ENCODE measurements at places on chromosomes 7 and 10.

- DNase-seq, result peak; percentile 32
Observed at GRCh38 chr7:129778770-129779601, 167.5 kb downstream of the NRF1 start.

DNA sequence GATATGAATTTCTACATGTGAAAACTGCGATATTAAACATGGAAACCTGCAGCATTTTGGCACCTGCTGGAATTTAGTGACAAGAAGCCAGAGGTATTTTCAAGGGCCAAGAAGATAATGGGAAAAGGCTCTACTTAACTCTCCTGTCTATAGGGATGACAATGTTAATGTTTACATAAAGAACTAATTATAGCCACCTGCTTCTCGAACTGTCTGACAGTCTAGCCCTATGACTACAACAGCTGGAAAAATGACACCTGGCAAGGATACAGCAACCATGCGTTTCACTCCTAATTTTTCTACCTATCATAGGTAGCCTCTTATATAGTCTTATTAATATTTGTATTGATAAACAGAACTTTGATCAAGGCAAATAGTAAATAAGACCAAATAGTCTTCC, 49.6 kb downstream of the MAGI2 start:
- DNase-seq, result no peak

DNA sequence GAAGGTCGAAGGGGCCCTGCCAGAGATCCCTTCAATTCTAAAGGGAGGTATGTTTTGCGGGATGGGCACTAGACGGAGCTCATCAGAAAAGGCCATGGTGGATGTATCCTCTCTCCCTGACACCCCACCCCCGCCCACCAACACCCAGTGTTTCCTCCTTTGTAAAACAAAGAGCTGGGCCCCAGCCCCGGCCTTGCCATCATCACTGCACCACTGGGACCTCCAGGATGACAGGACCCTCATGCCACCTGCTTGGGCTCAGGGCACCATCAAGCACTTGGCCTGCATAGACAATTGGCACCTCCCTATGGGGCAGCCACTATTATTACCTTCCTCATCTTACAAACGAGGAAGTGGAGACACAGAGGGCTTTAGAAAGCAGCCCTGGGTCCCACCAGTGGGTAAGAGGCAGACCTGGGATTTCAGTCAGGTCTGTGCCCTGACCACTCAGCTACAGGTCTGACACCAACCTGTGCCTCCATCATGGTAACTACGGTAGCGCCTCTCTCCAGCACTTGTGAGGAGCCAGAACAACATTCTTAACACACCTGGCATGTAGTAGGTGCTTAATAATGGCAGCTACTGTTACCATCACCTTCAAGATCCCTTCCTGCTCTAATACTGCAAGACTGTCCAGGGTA, 2.0 kb downstream of the CALML3 start:
- DNase-seq, result no peak

DNA sequence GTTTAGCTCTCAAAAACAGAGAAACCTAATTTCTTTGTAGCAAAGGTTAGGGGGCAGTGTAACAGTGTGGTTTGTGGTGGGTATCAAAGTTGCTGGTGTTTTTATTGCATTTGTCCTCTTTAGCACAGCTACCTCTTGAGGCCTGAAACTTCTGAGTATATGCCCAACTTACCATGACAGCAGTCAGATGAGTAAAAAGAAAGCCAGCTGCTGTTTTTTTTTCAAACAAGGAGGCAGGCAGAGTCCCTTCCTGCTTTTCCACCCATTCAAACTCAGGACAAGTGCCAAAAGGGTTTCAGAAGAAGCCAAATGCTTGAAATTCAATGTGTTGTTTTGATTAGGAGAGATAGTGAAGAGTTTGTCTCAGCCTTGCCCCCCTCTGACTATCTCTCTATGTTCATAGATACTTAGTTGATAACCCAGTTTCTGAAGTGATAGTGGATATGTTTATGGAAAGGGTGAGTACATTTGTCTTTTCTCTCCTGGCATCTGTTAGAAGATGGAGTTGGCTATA, 23.1 kb downstream of the GBF1 start:
- DNase-seq, result no peak

DNA sequence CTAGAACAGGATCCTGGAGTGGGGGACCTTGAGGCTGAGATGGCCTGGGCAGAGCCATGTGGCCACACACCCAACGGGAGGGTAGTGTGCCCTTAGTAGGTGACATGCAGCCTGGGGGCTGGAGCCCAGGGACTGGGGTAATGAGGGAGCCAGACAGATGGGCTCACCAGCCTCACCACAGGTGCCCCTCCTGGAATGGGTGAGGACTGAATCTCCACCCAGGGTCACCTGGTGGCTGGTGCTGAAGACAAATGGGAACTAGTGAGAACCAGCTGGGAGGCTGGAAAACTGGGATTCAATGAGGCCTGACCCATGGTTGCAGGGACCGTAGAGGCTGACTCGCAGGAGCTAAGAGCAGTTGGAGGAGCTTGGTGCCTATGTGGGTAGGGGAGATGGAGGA, 6.1 kb downstream of the ZP3 start:
- DNase-seq, result no peak

- no peak for DNase-seq
Observed at GRCh38 chr7:137574812-137575211, 231.3 kb upstream of the PTN start.

DNA sequence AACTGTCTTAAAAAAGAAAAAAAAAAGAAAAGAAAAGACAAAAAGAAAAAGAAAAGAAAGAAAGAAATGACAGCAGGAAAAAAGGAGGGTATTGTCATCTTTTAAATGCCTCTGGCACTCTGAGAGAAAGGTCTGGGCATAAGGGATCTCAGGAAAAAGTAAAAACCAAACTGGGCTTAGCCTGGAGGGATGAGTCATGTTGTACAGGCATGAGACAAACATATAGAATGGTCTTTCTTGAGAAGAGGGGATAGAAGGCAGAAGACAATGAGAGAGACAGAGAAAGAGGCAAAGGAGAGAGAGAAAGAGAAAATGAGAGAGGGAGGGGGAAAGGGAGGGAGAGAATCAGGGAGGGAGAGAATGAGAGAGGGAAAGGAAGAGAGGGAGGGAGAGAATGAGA, 32.3 kb upstream of the KCNMA1 start:
- no peak for DNase-seq

DNA sequence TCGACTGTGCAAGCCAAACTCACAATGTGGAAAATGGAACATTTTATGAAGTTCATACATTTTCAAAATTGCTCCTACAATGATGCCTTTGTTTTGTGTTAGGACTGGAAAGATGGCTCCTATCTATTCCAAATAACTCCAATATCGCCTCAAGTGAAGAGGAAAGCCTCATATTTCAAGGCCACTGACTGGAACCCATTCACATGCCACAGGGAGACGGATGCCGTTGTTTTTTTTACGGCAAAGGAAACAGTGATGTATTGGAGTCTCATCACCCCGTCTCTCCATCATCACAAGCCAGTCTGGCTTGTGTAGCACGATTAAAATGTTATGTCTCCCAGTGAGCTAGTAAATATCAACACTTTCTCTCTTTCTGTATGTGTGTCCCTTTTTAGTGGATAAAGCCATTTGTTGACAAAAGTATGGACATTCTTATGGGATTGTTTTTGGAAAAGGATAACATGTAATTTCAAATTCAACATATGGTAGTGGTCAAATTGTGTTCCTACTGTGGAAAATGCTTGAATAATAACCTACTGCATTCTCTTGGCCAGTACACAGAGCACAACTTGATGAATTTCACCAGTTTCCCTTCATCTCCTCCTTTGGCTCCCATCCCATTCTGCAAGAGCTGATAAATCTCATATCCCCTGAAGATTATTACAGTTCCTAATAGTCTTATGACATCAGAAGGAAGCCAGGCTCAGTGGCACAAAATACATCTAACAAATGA, 109.5 kb upstream of the PITRM1 start:
- no peak for DNase-seq

DNA sequence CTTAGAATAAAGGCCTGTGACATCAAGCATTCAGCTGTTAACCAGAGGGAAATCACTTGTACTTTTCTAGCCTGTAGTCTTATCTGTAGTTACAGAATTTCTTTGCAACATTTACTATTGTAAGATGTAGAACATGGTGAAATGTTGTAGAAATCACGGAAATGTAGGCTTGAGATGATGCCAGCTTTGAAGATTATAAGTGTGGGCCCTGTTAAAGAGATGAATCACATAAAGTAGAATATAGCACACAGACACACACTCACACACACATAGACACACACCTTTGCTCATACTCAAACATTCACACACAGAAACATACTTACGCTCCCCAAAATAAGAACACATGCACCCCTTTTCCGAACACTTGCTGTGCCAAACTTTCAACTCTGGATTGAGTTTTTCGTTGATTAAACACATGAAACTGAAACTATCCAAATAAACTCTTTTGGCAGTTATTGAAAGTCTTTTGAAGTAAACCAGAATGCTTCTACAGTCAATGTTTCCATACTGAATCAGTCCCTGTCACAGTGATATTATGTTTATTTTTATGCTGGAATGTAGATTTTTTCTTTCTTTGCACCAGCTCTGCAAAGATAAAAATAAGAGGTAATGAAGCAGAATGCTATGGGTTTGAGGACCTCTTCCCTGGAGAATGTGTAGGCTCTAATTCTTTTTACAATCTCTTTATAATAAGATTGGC, 230.3 kb upstream of the MEOX2 start:
- no peak for DNase-seq

DNA sequence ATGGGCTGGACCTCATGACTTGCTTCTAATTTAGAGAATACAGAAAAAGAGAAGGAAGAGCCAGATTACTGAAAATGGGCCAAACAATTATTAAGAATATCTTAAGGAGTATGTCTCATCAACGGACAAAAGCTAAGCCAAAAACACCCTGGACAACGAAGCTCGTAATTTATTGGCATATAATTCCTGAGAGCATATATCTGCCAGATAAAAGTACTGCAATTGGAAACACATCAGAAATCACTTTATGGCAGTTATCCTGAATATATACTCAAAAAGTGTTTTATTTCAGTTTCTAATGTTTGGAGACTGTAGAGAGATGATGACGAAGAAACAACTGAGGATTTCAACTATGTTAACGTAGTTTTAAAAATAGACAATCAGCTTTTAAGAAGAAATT, 211.8 kb downstream of the CSTF2T start:
- no peak for DNase-seq

DNA sequence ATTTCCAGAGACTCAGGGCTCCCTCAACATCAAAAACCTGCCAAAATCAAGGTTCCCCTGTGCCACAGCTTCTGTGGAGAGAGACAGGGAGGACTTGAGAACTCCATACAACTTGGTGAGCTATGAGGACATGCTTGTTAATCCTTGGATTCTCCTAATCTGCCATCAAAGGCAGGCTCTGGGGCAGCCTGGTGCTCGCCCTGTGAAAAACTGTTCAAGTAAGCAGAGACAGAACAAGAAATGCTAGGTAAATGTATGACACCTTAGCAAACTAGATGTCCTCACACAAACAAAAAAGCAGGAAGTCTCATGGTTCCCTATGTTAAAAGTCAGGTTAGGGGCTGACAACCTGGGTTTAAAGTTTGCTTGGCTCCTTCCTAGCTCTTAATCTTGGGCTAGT, 73.6 kb downstream of the ANK3 start:
- no peak for DNase-seq

- DNase-seq, result no peak
Observed at GRCh38 chr7:47943676-47944474, 4.4 kb downstream of the PKD1L1 start.

DNA sequence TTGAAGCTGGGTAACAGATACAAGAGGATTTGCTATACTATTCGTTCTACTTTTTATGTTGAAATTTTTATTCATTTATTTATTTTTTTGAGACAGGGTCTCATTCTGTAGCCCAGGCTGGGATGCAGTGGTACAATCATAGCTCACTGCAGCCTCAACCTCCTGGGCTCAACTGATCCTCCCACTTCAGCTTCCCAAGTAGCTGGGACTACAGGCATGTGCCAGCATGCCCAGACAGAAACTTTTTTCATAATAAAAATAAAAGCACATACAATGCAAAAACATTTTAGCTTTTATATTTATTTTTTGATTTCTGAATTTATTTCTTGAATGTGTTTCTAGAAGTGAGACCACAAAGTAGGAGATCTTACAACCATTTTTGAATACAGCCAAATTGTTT, 71.2 kb downstream of the FANK1 start:
- no peak for DNase-seq

DNA sequence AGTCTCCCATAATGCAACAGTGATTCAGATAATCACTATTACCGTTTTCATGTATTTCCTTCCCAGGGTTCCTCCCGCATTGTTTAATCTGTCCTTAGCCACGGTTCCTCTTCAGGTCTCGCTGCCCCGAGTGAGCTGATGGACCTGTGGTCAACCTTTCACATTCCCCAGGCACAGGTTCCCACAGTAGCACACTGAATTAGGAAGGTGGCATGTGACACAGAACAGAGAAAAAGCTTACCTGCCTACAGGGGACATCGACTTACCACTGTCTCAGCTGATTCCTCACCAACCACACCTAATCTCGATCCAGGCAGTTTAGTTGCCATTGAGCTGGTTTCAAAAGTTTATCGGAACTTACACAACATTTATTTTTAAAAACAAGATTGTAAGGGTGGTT, 72.2 kb downstream of the MTURN start:
- DNase-seq, result no peak

GRCh38 chr7:907158-907980, 31.0 kb downstream of the GET4 start:
- no peak for DNase-seq

DNA sequence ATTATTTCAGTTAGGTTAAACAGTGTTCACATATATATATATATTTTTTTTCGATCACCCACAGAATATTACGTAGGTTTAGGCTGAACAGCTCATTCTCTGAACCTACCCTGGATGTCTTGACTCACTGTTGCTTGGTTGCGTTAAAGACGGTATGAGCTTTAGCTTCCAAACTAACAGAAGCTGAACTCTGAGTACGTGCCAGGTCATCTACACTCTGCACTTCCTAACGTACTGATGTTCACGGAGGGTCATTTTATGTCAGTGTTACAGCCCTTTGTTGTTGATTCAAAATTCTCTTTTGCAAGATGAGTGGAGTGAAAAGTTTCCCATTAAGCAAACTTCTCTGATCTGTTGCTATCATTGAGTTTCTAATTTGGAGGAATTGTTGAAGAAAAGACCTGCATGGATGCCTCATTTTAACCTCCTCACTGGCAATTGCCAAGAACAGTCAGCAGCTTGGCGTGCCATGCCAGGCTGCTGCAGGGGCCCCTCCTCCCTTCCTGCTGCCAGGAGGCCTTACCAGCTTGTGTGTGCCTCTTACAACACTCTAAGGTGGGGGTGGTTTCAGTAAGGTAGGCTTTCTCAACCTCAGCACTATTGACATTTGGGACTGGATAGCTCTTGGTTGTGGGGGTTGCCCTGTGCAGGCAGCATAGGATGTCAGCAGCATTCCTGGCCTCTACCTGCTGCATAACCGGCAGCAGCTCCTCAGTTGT, 44.3 kb downstream of the INSYN2A start:
- DNase-seq, result no peak

DNA sequence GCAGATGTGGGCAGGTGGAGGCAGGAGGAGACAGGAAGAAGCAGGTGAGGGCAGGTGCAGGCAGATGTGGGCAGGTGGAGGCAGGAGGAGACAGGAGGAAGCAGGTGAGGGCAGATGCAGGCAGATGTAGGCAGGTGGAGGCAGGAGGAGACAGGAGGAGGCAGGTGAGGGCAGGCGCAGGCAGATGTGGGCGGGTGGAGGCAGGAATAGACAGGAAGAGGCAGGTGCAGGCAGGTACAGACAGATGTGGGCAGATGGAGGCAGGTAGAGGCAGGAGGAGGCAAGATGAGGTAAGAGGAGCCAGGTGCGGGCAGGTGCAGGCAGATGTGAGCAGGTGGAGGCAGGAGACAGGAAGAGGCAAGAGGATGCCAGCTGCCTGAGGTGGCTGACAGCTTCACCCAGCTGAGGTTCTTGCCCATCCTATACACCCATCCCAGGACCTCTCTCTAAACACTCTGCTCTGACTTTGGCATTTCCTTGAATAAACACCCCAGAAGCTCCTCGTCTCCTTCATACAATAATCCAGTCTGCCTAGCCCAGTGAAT, 33.0 kb downstream of the PTPRE start:
- no peak for DNase-seq

Data from activated CD4-positive, alpha-beta T cell treated with anti-CD3 and anti-CD28 coated beads for 48 hours (primary cell).